ENCODE measurements at places on chromosomes 6 and 20. TPM values are rescaled to one million over a fixed set of nuclear protein-coding genes. Genes with fewer than 3 reads are reported as not detected.

DNA sequence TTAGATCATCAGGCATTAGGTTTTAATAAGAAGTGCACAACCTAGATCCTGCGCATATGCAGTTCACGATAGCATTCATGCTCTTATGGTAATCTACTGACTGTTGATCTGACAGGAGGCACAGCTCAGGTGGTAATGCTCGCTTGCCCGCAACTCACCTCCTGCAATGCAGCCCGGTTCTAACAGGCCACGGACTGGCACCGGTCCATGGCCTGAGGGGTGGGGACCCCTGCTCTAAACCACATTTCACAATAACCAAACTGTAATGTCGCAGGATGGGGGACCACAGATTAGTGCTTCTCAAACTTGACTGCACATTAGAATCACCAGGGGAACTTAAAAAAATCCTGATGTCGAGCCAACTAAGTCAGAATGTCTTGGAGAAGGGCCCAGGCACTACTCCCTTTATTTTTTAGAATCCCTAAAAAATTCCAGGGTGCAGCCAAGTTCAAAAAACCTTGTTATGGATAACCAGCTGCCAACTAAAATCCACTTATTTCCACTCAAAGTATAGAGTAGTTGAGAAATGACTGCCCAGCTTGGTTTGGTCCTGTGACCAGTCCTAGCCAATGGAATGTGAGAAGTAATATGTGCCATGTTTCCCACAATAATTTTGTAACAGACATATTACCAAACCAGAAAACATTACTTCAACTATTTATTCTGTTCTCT lies 3.1 kb downstream of the SHPRH start:
- DNase-seq: no peak

DNA sequence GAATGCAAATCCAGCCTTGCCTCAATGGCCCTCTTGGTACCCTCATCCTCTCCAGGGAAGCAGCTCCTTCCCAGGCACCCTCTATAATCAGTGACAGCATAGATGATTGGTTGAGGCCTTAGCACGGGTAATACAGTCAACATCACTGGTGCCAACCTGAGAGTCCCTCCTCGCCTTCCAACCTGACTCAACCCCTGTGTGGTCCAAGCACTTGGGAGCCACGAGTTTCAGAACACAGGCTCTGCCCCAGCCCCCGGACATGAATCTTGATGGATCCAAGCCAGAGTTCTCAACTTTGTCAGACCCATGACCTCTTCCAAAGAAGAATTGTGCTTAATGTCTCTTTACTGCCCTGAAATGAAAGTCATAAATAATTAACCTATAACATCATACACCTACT lies 213.9 kb downstream of the PREX1 start:
- DNase-seq: no peak

GRCh38 chr6:110814102-110815014 lies 911 bp downstream of the CDK19 start:
- peak; percentile 31 for DNase-seq

DNA sequence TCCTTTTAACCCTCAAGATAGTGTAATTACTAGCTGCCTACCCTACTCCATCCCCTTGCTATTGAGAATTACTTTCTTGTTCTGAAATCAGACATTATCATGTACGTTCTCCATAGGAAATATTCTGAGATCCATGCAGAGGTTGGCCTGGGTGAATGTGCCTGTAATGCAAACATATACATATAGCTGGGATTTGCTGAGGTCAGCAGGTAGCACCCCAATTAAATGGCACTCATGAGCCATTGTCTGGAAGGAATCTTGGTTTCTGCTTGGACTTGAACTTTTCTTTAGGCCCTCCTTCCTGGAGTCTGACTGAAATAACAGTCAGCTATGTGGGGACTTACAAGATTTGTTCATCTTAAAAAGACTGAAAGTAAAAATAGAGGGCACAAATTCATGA lies 3.7 kb downstream of the HLA-DQB2 start:
- no peak for DNase-seq

DNA sequence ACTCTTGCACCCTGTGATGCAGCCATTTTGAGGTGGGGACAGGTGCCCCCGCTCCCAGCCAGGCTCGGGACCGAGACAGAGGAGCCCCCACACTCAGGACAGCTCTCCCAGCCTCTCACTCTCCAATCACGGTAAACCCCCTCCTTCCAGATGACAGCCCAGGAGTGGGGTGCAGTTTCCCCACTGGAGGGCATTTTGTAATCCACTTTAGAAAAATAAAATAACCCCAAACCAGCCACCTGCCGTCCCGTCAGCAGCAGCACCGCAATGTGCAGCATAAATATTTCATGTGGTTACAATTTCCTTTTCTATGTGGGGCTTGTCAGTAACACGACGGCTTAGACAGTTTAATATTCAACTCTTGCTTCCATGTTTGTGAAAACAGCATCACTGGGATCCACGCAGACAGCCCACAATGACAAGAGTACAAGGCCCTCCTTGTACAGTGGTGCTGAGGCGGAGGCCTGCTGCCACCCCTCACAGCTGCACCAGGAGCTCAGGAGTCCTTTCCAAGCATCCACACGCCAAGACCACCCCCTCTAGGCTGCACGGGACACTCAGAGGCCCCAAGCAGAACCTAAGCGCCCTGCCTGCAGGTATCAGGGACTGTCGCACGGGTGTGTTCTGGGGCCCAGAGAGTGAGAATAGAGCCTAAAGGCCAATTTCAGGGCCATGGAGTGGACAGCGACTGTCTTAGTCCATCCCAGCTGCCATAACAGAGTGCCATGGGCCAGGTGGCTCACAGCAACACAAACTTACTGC lies 116.7 kb downstream of the JPH2 start:
- peak; percentile 73 for DNase-seq

- no peak for DNase-seq
These were observed 42.0 kb upstream of the ID4 start for GRCh38 chr6:19795211-19795610.

DNA sequence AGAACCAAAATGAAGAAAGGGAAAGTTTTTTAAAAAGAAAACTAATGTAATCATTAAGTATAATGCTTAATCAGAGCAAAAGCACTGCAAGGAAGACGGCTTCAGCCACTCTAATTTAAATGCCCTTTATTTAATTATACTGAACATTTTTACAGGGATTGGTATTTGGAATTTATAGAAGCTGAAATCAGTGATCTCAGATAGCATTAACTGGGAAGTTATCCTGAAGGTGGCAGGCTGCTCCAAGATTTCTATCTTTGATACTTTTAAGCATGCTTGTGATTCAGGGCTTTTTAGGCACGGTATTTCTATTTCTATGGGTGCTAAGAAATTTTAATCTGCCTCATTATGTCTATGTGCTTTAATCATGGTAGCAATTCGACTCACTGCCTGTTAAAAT lies 1.3 kb upstream of the NDUFAF4 start:
- no peak for DNase-seq

- no peak for DNase-seq
These were observed 2.8 kb downstream of the MRGBP start for GRCh38 chr20:62799036-62799435.

- no peak for DNase-seq
These were observed 291.1 kb downstream of the DHX35 start for GRCh38 chr20:39253051-39253755.

- no peak for DNase-seq
These were observed 13.4 kb downstream of the PHACTR2 start for GRCh38 chr6:143691155-143691554.

- DNase-seq: no peak
These were observed 1.5 kb downstream of the COL20A1 start for GRCh38 chr20:63294536-63294900.

GRCh38 chr20:38548356-38549083 lies 32.5 kb upstream of the ADIG start:
- no peak for DNase-seq

- no peak for DNase-seq
These were observed 10.9 kb upstream of the ANKEF1 start for GRCh38 chr20:10023911-10024310.

- DNase-seq: no peak
These were observed 206.2 kb upstream of the MYLIP start for GRCh38 chr6:15922510-15923250.

- DNase-seq: no peak
These were observed 35.7 kb downstream of the KCNB1 start for GRCh38 chr20:49446808-49447207.

- no peak for DNase-seq
These were observed 295.7 kb downstream of the CDC5L start for GRCh38 chr6:44682987-44683779.

DNA sequence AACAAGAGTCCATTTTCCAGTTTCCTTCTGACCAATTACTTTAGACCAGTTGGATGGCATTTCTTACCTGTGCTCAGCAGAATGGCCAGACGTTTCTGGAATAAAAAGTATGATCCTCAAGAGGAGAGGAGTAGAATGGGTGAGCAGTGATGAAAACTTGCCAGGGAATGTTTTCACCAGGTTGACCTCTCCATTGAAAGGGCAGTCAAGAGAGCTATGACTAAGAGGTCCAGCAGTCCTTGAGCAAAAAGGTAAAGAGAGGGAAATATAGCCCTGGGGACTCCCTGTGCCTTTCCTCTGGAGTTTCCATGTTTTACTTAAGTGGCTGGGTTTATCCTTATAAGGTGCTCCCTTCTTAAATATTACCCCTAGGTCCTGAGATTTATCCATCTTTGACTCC lies 210.9 kb downstream of the TBX18 start:
- no peak for DNase-seq

DNA sequence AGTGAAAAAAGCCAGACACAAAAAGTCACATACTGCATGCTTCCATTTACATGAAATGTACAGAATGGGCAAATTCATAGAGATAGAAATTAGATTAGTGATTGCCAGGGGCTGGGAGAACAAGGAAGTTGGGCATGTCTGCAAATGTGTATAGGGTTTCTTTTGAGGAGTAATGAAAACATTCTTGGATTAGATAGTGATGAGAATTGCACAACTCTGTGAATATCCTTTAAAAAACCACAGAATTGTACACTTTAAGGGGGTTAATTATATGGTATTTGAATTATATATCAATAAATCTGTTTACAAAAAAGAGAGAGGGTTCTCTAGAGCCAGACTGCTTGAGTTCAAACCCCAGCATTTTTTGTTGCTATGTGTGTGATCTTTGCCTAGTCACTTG lies 188.1 kb downstream of the CDC5L start:
- DNase-seq: no peak

DNA sequence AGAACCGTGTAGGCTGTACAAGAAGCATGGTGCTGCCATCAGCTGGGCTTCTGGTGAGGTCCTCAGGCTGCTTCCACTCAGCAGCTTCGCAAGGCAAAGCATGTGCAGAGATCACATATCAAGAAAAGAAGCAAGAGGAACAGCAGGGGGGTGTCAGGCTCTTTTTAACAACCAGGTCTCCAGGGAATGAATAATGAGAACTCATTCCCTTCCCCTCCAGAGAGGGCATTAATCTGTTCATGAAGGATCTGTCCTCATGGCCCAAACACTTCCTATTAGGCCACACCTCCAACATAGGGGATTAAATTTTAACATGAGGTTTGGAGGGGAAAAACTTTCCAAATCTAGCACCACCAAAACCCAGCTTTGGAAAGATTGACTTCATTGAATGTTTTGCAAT lies 20.0 kb downstream of the GINM1 start:
- no peak for DNase-seq

The HCRTR2 gene
- 0.07 TPM for polyA plus RNA-seq

The CLPSL2 gene
- 0.09 TPM for polyA plus RNA-seq

The HCK gene
- 33.3 TPM for polyA plus RNA-seq

The CLDN20 gene
- not detected for polyA plus RNA-seq

The TP53RK gene
- 13.1 TPM for polyA plus RNA-seq

The UBR2 gene
- 16.2 TPM for polyA plus RNA-seq

The DAAM2 gene
- 4.2 TPM for polyA plus RNA-seq

The ADAM33 gene
- 3.6 TPM for polyA plus RNA-seq

The ENPP5 gene
- polyA plus RNA-seq: 21.2 TPM

The EEF1A2 gene
- 2.2 TPM for polyA plus RNA-seq
